ENCODE measurements at places on chromosomes 11 and 22. TPM values are rescaled to one million over a fixed set of nuclear protein-coding genes. Genes with fewer than 3 reads are reported as not detected.
A peak's percentile ranks its signal among the peaks of the same experiment; 100 is the strongest.

Gene MMP11
- total RNA-seq: 23.5 TPM

Gene WNT11
- under 0.01 TPM for total RNA-seq

Gene CD3D
- not detected for total RNA-seq

Gene TRPC6
- total RNA-seq: under 0.01 TPM

Gene OR4S1
- total RNA-seq: not detected

Gene TMX2
- 41.3 TPM for total RNA-seq

DNA sequence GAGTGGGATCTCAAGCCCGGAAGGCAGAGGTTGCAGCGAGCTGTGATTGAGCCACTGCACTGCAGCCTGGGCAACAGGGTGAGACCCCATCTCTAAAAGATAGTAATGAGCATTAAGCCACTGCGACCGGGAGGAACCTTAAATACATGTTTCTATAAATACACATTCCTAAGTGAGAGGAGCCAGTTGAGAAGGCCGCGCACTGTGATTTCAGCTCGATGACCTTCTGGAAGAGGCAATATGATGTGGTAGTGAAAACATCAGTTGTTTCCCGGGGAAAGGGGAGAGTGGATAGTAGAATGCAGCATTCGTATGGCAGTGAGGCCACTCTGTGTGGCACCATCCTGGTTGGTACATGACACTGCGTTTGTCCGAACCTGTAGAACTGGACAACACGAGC lies 18.0 kb downstream of the PTDSS2 start:
- DNase-seq: peak; percentile 11

DNA sequence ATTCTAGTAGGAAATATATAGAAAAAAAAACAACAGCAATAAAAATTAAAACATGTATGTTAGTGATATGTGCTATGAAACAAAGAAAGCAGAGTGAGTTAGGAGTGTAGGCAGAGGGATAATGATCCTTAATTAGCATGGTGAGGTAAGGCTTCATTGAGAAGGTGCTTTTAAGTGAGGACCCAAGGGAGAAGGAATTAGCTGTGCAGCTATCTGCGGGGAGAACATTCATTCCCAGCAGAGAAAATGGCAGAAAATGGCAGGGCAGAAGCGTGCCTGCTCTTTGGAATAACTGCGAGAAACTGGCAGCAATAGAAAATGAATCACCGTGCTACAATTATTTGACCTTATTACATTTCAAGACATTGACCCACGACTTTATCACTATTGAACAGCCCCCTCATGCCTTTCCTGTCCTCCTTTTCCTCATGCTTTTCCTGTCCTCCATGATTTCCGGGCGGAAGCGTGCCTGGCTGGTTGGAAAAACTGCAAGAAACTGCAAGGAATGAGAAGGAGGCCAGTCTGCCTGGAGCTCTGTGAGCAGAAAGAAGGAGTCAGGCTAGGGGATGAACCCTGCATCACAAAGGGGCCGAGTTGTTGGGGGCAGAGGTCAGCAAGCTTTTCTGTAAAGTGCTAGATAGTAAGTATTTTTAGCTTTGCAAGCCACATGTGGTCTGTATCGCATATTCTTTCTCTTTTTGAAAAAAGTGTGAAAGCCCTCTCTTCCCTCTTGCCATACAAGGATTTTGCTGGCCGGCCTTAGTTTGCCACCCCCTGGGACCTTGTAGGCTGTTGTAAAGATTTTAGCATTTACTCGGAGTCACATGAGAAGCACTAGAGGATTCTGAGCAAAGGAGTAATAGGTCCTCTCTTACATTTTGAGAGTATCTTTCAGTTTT lies 37.1 kb upstream of the SWAP70 start:
- no peak for DNase-seq

DNA sequence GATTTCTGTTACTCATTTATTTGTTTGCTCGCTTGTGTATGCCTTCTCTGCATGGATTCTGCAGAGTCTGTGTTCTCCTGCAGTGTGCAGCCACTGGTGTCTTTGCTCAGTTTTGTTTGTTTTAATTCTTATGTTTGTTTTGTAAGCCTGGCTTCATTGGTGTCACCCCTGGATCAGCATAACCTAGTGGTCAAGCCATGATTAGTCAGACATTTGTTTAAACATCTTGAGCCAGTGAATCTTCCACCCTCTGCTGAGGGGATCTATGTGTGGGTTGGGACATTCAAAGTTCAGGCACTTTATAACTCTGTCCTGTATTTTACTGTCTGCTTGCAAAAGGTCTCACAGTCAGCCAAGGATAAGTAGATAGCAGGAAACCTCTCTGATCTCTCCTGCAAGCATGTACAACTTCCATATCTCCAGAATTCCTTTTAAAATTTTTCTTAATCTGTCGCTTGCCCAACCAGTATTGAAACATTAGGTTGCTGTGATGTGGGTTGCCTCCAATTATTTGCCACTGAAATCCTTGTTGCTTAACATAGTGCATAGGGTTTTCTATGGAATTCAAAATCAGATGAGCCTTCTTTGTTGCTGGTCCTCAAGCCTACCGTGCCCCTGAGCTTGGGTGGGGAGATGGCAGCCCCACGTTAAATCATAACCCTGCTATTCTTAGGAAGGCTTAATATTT lies 86.8 kb downstream of the KCNQ1OT1 start:
- no peak for DNase-seq

GRCh38 chr11:31872076-31872443 lies 60.9 kb upstream of the PAX6 start:
- no peak for DNase-seq

GRCh38 chr22:38205261-38206128 lies 3.7 kb downstream of the MAFF start:
- DNase-seq: peak; percentile 94
